ENCODE measurements at places on chromosomes 11 and 22.

DNA sequence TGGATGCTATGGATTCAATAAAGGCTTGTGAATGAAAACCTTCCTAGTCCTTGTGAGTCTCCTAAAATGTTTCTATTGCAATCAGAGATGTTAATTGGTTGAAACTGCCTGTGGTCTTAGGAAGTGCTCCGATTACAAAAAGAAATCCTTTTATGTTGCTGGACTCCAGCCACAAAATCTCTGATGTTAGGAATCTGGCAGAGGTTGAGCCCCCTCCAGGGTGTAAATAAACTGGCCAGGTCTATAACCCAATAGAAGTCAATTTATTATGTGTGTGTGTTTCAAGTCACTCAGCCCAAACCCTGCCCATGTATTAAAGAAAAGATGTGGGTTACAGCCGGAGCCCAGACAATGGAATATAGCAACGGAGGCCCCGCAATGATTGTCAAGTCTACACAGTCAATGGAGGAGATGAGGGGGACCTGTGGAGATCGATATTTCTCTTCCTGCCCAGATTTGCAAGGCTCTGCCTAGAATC, 218.1 kb upstream of the SORL1-AS1 start:
- no peak for DNase-seq

GRCh38 chr11:61972112-61972671, 4.8 kb upstream of the FTH1 start:
- DNase-seq, result no peak

- DNase-seq, result no peak
These were observed 16.5 kb downstream of the MCAM start for GRCh38 chr11:119300198-119300964.

DNA sequence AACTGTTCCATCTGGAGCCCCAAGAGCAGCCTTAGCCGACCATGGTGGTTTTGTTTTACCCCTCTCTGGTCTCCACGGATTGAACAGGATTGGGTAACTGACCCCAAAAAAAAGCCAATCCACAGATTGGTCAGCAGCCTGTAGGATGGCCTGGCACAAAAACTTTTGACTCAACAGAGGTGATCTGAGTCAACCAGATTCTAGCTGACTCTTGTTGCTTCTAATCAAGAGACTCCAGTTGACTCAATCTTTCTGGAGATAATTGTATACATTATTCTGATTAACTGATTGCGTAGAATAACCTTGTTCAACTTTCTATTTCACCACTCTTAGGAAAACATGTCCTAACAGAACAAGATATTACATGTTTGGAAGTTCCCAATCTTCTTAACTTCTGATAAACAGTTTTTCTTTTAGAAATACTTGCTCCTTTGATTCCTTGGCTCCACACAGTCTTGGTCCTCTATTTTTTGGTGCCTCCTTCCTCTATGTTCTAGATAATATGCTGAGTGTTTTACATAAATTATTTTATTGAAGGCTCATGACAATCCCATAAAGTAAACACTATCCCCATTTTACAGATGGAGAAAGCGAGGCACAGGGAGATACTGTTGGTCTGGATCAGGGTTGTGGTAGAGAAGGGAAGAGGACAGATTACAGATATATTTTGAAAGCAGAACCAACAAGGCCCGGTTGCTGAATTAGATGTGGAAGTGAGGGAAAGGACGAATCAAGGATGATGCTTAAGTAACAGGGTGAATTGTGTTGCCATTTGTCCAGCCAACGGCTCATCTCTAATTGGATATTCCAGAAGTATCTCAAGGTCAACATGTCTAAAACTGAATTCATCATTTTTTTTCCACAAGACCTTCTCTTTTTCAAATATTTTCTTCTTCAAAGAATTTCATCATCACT, 11.5 kb upstream of the ZC3H12C start:
- DNase-seq, result no peak

GRCh38 chr22:49509016-49509415, 318.7 kb downstream of the BRD1 start:
- DNase-seq, result no peak

DNA sequence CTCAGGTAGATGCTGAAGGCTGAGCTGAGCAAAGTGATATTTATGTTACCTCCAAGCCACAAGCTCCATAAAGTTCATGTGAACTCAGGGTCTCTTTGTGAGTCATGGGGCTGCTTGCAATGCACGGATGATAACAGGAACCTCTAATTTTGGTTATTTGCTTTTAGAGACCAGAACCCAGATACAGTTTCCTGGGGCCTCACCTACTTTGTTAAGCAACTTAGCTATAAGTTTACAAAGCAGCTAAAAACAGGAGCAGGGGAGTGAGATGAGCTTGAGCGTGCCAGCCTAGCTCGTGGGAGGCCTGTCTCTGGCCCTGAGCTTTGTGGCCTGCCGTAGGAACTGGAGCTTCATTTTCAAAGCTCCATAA, 29.2 kb downstream of the SREBF2 start:
- no peak for DNase-seq

- no peak for DNase-seq
These were observed 588.4 kb downstream of the OPCML start for GRCh38 chr11:132943706-132944568.

GRCh38 chr22:19038164-19038546, 84.1 kb downstream of the DGCR2 start:
- DNase-seq, result no peak

GRCh38 chr22:50672471-50673230, at the start of gene SHANK3:
Gene SHANK3, plus strand, starts transcription at chr22:50672823.
- no peak for DNase-seq

GRCh38 chr11:128494418-128495332, 92.7 kb downstream of the ETS1 start:
- no peak for DNase-seq

DNA sequence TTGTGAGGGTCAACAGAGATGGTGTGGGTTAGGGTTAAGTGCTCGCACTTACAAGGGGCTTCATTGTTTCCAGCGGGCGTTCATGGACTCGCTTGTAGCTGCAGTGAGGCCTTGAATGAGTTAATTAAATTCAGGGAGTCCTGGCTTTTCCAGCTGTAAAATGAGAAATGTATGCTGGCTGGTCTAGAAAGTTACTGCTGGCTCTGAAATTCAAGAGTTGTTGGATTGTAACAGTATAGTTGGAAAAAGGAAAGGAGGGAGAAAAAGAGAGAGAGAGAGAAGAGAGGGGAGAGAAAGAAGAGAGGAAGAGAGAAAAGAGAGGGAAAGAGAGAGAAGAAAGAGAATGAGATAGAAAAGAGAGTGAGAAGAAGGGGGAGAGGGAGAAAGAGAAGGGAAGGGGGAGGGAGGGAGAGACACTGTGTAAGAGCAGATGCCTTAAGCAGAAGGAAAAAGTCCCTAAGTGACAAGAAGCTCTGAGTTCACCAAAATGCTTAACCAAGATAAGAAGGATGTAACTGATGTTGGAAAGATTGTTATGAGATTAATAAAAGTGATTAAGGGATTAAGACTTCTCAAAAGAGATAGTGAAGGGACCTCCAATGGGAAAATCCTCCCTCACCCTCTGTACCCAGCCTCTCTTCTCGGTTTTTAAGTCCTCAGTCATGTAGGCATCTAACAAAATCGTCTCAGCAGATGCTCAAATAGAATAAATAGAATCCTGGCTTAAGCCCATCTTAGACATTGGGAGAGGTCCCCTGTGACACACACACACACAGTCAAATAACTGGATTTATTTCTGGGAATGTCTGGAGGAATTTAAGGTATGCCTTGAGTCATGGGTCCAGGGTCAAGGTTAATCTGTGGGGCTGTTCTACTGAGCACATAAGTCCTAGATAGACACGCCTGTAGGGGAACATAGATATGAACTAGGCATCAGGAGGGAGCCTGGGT, 477.9 kb downstream of the MIAT start:
- DNase-seq, result no peak

DNA sequence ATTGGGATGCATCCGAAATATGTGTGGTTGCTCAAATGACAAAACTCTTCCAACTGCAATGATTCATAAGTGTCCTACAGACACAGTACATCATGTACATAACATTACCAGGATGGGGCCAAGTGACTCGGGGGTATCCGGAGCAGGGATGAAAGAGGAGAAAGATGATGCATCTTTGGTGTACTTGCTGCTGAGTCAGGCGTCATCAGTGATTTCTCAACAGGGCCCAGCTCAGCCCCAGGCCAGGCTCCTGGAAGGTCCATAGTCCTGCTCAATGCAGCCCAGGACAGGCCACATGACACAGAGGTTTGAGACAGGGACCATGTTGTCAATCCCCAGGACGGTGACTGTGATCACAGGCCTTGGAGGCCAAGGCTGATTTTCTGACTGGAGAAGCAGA, 59.3 kb downstream of the GGTLC2 start:
- no peak for DNase-seq

DNA sequence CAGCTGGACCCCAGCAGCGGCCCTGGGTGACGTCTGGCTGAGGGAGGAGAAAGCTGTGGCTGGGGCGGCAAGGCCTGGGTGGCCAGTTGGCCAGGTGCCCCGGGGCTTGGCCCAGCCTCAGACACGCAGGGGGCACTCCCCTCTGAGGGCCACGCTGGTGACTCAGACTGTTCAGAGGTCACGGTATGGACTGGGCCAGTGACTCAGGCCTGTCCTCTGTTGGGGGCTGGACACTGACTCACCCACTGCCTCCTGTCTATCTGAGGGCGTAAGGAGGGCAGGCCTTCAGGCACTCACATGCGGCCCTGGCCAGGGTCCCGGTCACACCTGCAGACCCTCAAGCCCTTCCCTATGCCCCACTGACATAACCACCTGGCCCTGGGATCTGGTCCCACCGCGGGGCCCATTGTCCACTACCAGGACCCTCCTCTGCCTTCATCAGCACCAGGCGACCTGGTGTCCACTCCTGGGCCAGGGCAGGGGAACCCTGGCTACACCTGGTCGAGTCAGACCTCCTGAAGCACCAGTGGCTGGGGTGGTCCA, 3.7 kb upstream of the MUC5AC start:
- no peak for DNase-seq
